ENCODE measurements at places on chromosomes 4 and X.
A peak's percentile ranks its signal among the peaks of the same experiment; 100 is the strongest.

DNA sequence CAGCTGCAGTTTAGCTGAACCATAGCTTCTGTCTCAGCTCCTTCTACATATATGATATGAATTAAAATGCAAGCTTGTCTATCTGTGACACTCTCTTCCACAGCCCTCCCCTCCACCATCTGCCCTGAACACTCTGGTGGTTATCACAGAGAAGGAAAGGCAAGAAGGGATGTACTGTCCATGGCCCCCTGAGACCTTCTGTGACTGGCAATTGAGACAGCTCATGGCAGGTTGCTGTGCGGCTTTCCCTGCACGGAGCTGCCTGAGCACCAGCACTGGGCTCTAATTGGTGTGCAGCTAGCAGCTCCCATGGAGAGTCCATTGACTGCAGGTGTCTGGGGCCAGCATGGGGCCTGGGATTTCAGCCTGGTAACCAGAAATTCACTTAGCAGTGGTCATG is 109.8 kb upstream of the ANXA3 start:
- no peak for DNase-seq

- DNase-seq, result peak; percentile 34
Observed at GRCh38 chr4:111454961-111455360, 690.3 kb upstream of the FAM241A start.

DNA sequence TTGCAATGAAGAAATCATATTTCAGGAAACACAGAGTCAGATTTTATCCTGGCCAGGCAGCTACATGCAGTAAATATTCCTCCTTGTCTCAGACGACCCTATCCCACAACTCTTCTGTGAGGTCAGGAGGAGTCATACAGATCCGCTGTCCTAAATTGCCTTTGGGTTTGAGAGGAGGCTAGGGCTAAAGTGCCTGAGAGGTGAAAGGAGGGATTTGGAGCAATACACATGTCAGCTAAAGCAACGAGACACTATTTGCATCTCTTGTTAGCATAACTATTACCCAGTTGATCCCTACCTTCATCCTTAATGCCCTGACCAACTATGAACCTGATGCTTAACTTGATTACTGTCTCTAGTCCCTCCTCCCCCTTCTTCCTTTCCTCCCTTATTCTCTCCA is 98.6 kb downstream of the TBC1D19 start:
- DNase-seq, result no peak

DNA sequence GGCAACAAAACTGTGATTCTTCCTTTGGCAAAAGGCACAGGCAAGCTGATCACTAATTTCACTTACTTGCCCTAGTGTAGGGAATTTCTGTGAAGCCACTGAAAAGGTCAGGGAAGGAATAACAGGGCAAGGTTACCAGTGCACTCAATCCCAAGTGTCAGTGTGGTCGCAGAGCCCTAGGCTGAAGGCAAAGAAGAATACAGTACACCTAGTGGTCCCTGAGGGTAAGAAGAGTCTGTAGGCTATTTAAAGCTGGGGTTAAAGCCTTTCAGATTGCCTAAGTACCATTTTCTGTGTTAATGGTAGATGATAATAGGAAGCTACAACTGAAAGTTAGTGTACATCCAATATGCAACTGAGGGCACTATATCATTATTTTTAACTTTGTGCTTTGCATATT is 173.6 kb upstream of the NRK start:
- no peak for DNase-seq

- DNase-seq, result no peak
Observed at GRCh38 chr4:175306436-175306835, 388.3 kb downstream of the ADAM29 start.

DNA sequence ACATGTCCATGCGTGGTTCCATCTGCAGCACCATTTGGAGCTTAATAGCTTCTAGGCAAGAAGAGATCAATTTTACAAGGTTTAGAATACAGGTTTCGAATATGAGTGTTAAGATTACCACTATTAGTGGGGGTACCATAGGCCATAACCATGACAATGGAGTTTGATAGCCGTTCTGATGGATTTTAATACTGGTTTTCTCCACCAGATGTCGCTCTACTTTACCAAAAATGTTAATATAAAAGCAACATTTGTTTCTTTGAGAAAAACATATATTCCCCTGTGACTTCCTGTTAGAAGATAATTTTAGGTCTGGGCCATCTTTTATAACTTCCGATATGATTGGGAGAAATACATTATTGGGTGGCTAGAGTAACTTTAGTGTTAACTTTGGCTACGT is 499.7 kb upstream of the POU3F4 start:
- DNase-seq, result peak; percentile 1

GRCh38 chr4:90486346-90486745 is 359.2 kb downstream of the CCSER1 start:
- DNase-seq, result no peak

GRCh38 chrX:16002185-16002584 is 121.2 kb upstream of the GRPR start:
- peak; percentile 38 for DNase-seq

DNA sequence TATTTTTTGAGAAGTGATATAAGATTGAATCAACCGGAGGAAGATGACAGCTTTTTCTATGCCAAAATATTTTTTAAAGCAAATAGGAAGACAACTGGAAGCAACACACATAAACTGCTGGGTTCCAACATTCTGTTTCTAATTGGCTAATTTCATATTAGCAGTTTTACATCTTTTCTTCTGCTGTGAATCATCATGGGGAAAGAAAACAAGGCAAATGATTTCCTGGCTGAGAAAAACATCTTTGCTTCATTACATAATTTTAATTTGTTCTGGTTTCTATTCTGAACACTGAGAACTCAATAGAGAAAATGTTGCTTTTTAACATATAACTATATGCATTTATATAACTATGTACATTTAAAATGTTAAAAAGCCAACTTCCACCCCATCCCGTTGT is 2518.5 kb downstream of the ARAP2 start:
- DNase-seq, result no peak

- DNase-seq, result no peak
Observed at GRCh38 chrX:9495496-9495895, 30.6 kb downstream of the TBL1X start.

DNA sequence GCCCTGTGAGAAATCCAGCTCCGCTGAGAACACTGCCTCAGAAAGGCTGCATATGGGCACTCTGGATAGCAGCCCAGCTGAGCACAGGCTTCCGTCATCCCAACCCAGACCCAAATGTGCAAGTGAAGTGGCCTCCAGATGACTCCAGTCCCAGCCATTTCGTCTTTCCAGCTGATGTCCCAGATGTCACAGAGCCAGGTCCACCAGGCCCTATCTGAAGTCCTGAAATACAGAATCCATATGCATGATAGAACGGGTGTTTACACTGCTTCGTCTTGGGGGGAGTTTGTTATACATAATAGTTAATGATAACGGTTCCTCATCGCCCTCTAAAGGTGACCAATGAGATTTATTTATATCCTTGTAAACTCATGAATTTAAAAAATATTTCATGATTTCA is 72.6 kb upstream of the TRIM2 start:
- no peak for DNase-seq

GRCh38 chr4:113908829-113909228 is 70.6 kb downstream of the ARSJ start:
- no peak for DNase-seq

DNA sequence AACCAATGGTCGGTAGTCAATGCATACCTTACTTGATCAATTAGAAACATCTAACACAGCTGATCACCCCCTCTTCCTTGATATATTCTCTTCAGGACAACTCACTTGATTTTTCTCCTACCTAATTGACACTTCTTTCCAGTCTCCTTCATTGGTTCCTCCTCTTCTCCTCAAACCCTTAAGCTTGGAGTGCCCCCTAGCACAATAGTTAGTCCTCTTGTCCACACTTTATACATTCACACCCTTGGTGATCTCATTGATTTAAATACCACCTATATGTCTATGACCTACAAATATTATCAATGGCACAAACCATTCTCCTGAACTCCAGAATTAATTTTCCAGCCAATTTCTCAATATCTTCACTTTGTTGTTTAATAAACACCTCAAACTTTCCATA is 724.0 kb downstream of the ADGRL3 start:
- no peak for DNase-seq

- DNase-seq, result peak; percentile 84
Observed at GRCh38 chr4:139606579-139607501, 50.8 kb upstream of the SETD7 start.

GRCh38 chr4:19366916-19367315 is 884.8 kb upstream of the SLIT2 start:
- no peak for DNase-seq

- peak; percentile 18 for DNase-seq
Observed at GRCh38 chrX:150456466-150456865, 93.3 kb downstream of the MAMLD1 start.

DNA sequence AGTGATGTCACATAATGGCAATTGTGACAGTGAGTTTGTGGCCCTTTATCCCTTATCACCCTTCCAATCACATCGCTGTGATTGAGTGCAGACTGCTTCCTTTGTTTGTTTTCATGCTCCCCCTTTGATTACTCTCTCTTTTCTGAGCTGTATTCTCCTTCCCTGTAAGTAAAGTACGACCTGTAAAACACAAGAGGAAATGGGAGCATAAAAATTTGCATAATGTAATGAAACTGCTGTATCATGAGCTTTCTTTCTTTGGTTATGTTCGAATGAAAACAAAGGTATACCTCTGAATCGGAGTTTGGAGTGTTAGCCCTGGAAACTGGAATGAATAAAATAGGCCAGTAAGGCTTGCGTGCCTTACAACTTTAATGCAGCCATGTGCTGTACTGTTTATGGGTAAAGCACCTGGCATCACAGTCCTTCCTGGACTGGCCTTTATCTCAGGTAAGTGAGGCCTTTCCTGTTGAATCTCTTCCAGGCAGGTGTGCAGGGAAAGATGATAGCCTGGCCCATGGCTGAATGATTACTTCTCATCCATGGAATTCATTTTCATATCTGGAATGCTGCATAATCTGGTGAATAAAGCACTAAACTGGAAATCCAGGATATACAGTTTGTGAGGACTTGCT is 26.6 kb upstream of the HS3ST1 start:
- DNase-seq, result no peak

DNA sequence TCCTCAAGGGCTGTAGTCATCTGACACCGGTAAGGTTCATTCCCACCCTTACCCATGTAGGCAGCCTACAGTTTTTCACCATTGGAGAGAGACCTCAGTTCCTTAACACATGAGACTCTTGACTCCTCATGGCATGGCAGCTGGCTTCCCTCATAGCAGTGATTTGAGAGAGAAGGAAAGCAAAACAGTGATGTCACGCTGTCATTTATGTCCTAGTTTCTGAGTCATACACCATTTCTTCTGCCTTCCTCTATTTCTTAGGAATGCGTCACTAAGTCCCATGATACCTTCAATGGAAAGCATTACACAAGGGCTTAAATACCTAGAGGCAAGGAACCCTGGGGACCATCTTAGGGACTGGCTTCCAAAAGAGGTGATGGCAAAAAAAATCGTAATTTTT is 226.1 kb downstream of the SPCS3 start:
- peak; percentile 16 for DNase-seq

DNA sequence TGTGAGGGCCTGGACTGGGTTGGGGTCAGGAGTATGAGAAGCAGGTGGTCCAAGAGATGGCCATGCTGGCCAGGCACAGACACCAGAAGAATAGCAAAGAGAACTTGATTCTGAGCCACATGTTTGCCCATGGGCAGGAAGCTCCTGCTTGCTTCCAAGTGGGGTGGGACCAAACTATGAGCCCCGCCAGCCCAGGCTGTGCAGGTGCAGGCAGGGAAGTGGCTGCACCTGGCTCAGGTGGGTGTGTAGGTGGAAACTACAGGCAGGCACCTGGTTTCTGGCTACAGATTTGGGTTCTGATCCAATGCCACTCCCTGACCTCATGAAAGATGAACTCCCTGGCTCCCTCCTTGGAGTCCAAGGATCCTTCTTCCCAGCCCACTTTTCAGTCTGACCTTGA is 207.9 kb upstream of the KLF3 start:
- no peak for DNase-seq

DNA sequence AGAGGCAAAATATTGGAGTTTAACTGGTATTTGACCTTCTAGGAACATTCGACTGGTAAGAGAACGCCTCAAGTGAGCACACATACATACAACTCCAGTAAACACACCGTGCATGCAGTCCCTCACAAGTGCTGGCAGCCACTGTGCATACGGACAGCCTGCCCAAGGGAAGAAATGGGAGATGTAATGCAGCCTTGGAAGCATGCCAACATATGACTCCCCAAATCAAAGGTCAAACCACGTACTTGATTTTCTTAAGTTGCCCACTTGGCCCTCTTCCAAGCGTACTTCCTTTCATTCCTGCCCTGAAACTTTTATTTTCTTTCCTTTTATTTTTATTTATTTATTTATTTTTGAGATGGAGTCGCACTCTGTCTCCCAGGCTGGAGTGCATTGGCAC is 206.6 kb downstream of the SPRY1 start:
- peak; percentile 62 for DNase-seq

DNA sequence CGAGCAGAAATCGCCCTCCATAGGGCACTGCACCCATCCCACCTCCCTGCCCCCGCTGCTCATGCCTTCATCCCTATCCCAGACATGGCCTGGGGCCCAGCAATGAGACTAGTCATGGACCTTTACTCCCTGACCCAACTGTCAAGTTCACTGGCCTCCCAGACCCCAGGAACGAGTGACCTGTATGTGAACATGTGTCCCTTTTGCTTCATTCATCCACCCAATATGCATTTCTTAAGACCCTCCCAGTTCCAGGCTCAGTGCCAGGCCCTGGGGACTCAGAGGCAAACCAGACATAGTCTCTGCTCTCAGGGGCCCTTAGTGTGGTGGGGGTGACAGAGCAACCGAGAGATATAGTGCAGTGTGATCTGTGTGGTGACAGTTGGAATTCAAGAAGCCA is 67.0 kb downstream of the EFNB1 start:
- DNase-seq, result no peak

All from iris pigment epithelial cell (primary cell).